ENCODE measurements at places on chromosomes 4 and X.

DNA sequence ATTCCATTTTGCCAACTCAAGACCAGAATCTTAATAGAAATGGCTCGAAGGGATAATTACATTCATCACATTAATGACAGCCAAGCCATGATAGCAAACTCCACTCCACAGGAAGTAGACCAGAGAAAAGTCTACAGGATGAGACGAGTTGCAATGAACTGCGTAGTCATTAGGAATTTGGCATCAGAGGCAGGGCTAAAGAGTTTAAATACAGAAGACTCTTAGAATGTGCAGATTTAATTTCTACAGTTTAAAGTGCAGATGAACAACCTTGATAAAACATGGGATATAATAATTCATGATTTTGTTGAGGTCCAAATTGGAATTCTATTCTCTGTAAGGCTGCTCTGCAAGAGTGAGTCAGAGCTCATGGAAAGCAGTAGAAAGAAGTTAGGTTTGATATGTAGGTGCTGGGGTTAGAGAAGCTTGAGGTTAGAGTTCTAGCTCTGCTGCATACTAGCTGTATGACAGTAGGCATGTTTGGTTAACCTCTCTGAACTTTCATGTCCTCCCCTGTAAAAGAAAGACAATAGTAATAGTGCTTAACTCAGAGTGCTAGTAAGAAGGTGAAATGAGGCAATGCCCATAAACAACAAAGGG, 32.2 kb downstream of the LNX1 start:
- no peak for DNase-seq

DNA sequence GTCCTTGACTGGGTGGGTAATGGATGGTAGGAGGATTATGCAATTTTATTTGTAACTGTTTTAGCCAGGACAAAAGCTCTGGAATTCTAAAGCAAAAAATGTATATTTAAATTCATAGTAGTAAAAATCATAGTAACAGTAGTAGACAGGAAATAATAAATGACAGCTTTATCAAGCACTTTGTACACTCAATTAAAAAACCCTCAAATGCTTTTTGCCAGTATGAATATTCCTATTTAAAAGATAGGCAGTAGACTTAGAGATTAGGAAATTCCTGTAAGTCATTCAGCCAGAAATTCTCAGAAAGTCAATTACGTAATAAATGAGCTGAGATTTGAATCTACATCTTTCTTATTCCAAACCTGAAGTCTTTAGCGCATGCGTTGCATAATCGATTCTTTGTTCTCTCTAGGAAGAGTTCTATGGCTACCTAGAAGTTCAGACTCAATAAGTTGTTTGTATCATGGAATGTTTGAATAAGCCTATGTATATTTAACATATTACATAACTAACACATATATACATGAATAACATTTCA, 2.5 kb downstream of the AADAT start:
- DNase-seq, result no peak

- peak; percentile 39 for DNase-seq
These were observed 19.9 kb downstream of the DGAT2L6 start for GRCh38 chrX:70196961-70197720.

- DNase-seq, result peak; percentile 36
These were observed 2.2 kb downstream of the KIT start for GRCh38 chr4:54659749-54660535.

GRCh38 chr4:146654687-146655520, 16.2 kb downstream of the POU4F2 start:
- no peak for DNase-seq

DNA sequence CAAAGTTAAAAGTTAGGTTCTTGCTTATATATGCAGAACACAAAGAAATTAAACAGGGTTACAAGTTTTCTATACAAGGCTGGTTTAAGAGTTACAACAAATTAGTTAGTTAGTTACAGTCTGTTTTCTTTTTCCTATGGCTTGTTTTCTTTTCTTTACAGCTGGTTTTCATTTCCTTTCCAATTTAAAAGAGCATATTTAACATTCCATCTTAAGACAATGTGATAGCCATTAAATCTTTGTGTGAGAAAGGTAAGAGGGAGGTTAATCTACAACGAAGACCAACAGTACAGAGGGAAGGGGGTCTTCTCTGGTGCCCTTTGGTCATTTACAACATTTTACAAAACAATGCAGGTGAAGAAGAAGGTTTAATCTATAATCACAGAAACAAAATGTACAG, 290.6 kb downstream of the ZNF674 start:
- no peak for DNase-seq

GRCh38 chr4:169900241-169900845, 125.9 kb downstream of the MFAP3L start:
- DNase-seq, result no peak

- DNase-seq, result no peak
These were observed 5.0 kb upstream of the RP2 start for GRCh38 chrX:46831765-46832327.

- DNase-seq, result no peak
These were observed 64.0 kb upstream of the BRS3 start for GRCh38 chrX:136423724-136424123.

- peak; percentile 99 for DNase-seq
These were observed 405 bp upstream of the PPP1R3F start for GRCh38 chrX:49269010-49269766.

DNA sequence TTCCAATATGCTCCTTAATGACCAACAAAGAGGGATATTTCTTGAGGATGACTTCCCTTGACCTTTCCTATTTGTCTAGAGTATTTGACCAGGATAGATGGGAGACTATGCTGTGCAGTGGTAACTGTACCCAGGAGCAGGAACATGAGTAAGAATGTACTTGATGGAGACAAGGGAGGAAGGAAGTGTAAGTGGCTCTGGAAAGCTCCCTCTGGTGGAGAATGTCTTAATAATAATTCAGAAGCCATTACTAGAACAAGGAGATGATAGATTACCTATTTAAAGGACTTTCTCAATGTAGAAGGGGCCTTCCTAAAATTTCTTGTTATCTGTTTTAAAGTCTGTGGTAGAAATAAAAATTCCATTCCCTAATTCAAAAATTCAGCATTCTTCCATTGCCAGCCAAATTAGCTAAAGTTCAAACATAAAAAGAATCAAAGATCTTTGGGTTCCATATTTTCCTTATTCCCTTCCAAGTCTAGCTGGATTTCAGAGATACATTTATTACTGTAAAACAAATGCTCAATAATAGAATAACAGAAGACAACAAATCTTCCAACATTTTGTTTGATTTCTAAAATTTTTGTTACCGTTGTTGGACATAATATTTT, 83.8 kb downstream of the GRID2 start:
- peak; percentile 32 for DNase-seq

DNA sequence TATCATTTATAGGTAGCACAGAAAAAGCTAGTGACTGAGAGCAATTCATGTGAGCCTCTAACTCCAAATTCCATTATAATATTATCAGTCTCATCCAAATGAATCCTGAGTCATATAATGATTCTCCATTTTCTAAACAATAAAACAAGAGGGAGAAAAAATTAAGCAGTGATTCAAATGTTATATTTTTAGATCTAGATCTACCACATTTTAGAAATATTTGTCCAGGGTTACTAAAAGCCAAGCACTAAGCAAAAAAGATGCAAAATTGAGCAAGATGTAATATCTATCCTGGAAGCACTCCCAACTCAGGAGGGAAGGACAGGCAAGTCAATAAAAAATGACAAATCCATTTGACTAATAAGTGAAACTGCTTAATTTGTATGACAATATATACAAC, 172.8 kb downstream of the FBXW7 start:
- DNase-seq, result no peak

- DNase-seq, result no peak
These were observed 187.9 kb downstream of the COMMD8 start for GRCh38 chr4:47275595-47275994.

- DNase-seq, result no peak
These were observed 435.6 kb downstream of the TMA16 start for GRCh38 chr4:163930086-163930485.

- no peak for DNase-seq
These were observed 160.6 kb downstream of the AFF2 start for GRCh38 chrX:148661035-148661434.

DNA sequence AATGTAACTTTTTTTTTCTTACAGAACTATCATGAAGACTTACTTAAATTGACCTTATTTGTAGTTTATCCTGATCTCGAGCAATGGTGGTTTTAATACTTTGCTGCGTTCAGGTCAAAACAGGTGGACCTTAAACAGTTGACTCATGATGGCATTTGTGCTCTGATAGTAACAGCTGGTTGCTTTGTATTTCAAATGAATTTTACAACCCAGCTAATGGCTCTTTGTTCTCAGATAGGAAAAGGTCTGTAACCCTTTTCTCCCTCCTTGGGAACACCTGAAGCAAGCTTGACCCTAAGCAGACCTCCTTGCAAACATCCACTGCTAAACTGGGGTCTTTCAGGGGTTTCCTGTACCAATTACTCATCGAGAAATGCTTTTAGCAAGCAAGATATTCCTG, 79.2 kb downstream of the F11 start:
- DNase-seq, result no peak

- peak; percentile 85 for DNase-seq
These were observed 2.1 kb upstream of the APBB2 start for GRCh38 chr4:41216294-41217019.

- no peak for DNase-seq
These were observed 91.8 kb downstream of the SLC4A4 start for GRCh38 chr4:71430609-71431008.

- no peak for DNase-seq
These were observed 30.6 kb upstream of the SORCS2 start for GRCh38 chr4:7161721-7162214.

DNA sequence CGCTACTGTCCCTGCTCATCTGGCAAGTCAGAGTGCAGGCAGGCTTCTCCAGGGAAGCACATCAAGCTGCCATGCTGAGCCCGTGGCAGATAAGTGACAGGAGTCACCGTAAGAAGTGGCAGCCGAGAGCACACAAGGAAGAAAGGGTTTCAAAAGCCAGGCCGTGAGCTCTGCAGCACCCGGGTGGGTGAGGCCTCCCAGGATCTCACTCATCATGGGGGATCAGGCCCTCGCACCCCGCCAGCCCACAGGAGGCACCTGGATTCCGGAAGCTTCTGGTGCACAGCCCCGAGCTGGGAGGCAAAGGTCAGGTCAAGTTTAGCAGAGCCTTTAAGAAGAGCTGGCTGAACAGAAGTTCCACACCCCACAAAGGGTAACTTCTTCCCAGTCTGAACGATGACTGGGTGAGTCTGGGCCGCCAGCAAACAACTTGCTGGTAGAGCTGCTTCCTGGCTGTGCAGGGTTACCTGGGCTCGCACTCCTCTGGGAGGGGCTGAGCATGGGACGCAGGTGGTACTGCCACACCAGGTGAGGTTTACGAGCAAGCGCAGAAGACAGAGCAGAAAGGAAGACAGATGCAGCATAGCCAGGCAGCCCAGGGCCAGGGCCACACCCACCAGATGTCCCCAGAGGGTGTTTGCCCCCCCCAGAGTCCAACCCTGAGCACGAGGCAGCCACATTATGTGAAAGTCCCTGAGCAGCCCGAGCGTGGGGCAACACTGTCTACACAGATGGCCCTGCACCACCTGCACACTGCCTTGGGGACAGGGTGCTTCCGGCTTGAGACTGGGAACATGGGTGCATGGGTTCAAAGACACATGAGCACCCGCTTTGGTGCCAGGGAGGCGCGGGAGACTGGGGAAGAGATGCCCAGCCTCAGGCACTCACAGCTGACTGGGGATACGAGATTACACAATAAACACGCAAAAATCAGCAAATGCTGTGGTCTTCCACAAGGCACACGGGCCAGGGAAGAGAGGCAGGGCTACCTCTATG, 7.7 kb downstream of the CCNQ start:
- DNase-seq, result no peak

DNA sequence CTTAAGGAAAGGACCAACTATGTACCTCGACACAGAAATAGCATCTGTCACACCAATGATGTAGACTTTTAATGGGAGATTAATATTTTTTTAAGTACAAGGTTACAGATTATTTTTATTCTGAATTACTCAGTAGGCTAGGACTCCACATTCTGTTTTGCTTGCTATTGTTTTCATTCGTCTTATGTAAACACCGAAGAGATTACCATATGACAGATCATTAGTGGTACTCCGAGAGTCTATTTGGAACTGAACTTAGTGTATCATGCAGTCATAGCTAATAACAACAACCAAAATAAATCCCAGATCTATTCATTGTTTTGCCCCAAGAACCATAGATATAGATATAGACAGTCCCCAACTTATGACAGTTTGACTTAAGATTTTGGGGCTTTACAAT, 139.7 kb upstream of the SPRY1 start:
- DNase-seq, result no peak

DNA sequence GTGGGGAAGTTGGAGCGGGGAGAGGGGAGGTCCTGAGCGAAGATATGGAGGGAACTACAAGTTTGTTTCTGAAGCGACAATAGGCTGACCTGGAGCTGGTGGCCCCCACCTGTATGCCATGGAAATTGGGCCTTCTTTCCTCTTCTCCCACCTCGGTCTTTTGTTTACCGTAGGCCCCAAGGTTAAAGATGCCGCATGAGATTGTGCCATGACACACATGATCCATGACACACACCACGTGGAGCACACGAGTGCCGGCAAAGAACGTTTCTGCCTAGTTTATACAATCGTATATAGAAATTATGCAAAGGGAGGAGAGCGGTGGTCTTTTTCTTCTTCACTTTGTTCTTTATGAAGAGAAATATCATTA, 408 bp downstream of the TMEM33 start:
- DNase-seq, result no peak

GRCh38 chr4:144449611-144450010, 196.3 kb upstream of the HHIP start:
- DNase-seq, result no peak

GRCh38 chr4:165810726-165811125, 62.3 kb upstream of the TLL1 start:
- no peak for DNase-seq

- DNase-seq, result no peak
These were observed 8.1 kb downstream of the ENPEP start for GRCh38 chr4:110484029-110484428.

DNA sequence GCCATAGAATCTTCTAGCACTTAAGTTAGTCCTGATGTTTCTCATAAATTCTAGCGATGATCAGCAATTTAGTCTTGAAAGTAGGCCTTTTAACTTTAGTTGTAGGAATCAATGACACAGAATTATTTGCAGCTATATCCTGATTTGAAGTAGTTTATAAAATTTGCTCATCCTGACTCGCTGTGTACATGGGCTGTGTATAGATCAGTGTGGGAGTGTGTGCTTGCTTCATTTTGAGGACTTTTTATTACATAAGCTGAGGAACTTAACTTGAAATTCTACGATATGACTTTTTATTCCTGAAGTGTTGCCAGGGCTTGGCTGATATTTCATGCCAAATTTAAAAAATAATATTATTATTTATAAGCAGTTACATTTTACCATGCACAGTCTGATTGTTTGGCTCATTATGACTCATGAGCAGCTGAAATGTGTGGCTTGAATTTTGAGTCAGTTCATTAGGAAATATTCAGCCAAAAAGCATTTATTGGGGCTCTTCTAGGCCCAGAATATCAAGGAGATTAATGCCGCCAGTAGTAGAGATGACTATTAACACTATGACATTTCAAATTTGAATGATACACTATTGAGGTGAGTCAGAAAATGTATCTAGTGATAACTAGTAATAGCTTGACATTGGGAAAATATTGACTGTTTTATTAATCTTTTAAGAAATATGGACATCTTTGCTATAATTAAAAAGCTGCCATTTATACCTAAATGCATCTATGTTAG, 128.9 kb upstream of the LIMCH1 start:
- no peak for DNase-seq

All from NCI-H1092 treated with DMSO at 0.1 percent for 48 hours (cell line).